Cardiac muscle cell (in vitro differentiated cells and primary cell): ENCODE measurements at places on chromosomes 7 and 10. TPM values are rescaled to one million over a fixed set of nuclear protein-coding genes. Genes with fewer than 3 reads are reported as not detected.

AZGP1 gene
- not detected in 2 replicates for polyA plus RNA-seq

- DNase-seq, result peak; percentile 7
- H3K36me3 ChIP-seq, result no peaks in the 10 kb centered on the region
- no peak overlapping the region for H3K4me3 ChIP-seq
- H3K4me1 ChIP-seq, result no peaks in the 10 kb centered on the region
- no peak overlapping the region for H3K27ac ChIP-seq
- H3K27me3 ChIP-seq, result no peaks in the 10 kb centered on the region
Observed at GRCh38 chr10:71347587-71348395, 28.7 kb downstream of the SLC29A3 start.

SPDYE8 gene
- 0.44 and 0.97 TPM in 2 replicates for polyA plus RNA-seq

STEAP1B gene
- polyA plus RNA-seq, result 0.16 TPM in 1 of 2 replicates, not detected in the other

DNA sequence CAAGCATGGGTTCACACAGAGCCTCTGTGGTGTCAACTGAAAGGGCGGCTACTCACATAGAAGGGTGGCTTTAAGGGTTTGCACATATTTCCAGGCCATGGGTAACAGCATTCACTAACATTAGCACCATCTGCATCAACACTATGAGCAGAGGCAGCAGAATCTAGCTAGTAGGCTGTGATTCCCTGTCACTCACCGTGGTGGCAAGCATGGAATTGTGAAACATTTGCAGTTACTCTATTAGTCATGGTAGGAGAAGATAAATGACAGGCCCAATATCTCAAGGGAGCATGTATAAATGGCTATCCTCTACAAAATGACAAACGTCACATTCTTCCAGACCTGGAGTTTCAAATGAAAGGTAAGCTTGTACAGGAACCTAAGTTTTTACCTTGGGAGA, 32.2 kb upstream of the CUBN start:
- H3K36me3 ChIP-seq, result no peaks in the 10 kb centered on the region
- no peak for DNase-seq
- H3K4me3 ChIP-seq, result no peak overlapping the region
- no peaks in the 10 kb centered on the region for H3K27me3 ChIP-seq
